ENCODE measurements at places on chromosomes 16 and 17.

DNA sequence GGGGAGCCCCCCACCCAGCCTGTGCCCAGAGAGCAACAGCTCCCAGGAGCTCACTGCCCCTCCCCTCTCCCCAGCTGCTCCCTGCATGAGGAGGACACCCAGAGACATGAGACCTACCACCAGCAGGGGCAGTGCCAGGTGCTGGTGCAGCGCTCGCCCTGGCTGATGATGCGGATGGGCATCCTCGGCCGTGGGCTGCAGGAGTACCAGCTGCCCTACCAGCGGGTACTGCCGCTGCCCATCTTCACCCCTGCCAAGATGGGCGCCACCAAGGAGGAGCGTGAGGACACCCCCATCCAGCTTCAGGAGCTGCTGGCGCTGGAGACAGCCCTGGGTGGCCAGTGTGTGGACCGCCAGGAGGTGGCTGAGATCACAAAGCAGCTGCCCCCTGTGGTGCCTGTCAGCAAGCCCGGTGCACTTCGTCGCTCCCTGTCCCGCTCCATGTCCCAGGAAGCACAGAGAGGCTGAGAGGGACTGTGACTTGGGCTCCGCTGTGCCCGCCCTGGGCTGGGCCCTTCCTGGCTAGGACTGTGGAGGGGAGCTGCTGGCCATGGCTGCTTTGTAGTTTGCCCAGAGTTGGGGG lies 584 bp downstream of the TCAP start:
- no peak for DNase-seq

DNA sequence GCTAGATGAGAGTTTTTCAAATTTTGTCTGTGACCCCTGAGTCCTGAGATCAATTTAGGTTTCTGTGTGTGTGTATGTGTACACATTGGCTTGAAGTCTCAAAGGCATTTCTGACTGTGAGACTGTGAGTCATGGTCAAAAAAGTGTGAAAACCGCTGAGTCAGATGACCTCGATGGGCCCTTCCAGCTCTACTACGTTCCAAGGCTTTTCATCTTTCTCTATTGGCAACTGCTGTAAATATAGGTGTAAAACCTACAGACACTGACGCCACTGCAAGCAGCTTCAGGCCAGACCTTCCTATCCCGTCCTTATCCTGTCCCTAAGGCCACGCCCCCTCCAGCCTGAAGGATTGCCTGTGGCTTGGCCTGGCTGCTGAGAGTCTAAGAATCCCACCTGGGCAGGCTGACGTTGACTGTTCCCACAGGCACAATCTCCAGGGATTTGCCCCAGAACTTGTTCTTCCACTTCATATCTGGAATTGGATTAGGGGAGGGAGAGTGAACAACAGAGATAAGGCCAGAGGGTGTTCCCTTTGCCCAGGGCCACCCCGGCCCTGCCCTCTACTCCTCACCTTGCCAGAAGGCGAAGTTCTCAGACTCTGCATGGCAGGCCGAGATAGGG lies 11.3 kb downstream of the OSBPL7 start:
- no peak for DNase-seq

GRCh38 chr16:2429771-2430663 lies 770 bp downstream of the CCNF start:
- DNase-seq, result no peak

GRCh38 chr17:32445074-32445415 lies 735 bp downstream of the PSMD11 start:
- no peak for DNase-seq

- no peak for DNase-seq
These were observed 86.4 kb upstream of the LGALS9 start for GRCh38 chr17:27544350-27545131.

GRCh38 chr17:50834429-50835300 lies 721 bp upstream of the WFIKKN2 start:
- DNase-seq, result no peak

- DNase-seq, result no peak
These were observed 568 bp upstream of the TNK1 start for GRCh38 chr17:7380321-7380720.

GRCh38 chr17:49873466-49873865 lies 25.6 kb upstream of the TAC4 start:
- no peak for DNase-seq

DNA sequence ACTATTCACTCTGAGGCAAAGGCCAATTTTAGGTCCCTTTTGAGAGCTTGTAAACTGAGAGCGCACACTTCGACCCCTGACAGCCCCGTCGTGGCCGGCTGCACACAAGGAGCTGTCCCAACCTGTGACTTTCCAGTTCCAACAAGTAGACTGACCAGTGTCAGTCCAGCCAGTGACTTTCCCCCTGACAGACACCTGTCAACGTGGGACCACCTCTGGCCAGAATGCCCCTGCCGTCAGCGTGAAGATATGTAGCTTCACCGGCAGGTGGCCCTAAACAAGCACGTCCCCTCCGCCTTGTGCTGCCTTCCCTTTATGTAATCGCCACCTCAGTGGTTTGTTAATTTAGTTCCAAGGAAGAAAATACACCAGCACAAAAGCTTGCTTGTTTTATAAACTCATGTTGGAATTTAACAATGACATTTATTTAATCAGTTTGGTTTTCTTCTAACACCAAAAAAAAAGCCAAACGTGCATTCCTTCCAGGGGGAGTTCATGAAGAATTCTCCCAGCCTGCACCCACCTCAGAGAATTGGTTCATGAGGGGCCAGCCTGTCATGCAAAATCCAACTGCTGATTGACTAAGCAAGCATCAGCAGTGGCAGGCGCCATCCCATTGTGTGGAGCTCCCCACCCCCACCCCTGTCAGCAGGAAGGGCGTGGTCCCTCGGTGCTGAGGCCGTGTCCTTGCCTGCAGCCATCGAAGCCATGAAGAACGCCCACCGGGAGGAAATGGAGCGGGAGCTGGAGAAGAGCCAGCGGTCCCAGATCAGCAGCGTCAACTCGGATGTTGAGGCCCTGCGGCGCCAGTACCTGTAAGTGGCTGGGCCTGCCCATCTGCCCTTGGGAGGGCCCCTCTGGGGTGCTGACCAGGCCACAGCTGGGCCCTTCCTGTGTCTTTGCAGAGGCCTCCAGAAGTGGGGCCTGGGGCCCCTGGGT lies 33.9 kb downstream of the PLD6 start:
- DNase-seq, result no peak

GRCh38 chr17:39261286-39261685 lies 35.5 kb upstream of the STAC2 start:
- DNase-seq, result no peak

- no peak for DNase-seq
These were observed 72.0 kb downstream of the PITPNC1 start for GRCh38 chr17:67449065-67449464.

DNA sequence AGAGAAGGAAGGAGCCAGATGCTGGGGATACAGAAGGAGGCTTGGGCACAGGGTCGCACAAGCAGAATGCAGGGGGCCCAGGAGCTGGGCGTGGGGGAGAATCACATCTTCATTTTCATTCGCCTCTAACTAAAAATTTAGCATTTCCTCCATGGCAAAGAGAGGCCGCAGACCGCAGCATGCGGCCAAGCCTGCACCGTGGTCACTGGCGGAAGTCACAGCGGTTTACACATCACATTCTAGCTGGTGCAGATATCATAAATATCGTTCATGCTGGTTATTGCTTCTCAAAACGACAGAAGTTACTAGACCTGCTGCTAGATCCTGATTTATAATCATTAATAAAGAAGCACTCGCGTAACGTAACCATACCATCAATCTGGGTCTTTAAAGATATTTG lies 162.0 kb downstream of the NTN1 start:
- no peak for DNase-seq

GRCh38 chr17:8151641-8152111 lies 528 bp downstream of the PER1 start:
- DNase-seq, result no peak

DNA sequence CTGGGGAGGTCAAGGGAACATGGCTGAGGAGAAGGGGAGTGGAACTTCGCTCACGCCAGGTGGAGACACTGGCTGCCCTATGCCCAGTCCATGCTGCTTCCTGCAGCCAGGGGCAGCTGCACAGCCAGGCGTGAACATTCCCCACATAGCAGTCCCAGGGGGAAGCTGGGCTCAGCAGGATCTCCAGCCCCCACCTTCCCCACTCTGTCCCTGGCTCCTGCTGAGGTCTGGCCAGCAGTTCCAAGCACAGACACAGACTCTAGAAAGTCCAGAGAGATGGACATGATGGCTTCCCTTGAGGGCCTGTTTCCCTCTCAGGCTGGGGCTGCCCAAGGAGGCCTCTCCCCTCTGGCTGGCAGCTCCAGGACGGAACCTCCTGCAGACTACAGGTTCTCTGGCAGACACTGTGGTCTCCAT lies 9.3 kb downstream of the JUP start:
- DNase-seq, result no peak

DNA sequence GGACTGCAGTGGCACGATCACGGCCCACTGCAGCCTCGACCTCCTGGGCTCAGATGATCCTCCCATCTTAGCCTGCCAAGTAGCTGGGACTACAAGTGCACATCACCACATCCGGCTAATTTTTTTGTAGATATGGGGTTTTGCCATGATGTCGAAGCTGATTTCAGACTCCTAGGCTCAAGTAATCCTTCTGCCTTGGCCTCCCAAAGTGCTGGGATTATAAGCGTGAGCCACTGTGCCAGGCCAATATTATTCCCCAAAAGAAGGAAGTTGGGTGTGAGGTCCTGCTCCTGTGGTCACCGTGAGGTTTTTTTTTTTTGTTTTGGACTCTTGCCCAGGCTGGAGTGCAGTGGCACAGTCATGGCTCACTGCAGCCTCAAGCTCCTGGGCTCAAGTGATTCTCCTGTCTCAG lies 1.5 kb downstream of the AMZ2 start:
- no peak for DNase-seq

DNA sequence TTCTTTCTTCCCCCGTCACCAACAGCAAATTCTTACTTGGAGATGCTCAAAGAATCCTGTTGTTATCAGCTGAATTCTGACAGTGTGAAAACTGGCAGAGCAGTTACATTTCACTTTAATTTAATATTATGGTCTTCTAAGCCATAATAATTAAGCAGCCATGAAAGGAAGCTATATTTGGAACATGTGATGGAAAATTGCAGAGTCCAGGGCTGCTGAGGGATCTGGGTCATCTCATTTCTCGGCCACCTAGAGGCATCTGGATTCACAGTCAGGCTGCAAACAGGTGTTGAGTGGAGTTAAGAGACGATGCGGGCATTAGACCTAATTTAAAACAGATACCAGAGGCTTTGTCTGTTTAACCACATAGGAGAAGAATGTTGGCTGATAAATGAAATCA lies 38.4 kb downstream of the CHD9NB start:
- DNase-seq, result no peak

DNA sequence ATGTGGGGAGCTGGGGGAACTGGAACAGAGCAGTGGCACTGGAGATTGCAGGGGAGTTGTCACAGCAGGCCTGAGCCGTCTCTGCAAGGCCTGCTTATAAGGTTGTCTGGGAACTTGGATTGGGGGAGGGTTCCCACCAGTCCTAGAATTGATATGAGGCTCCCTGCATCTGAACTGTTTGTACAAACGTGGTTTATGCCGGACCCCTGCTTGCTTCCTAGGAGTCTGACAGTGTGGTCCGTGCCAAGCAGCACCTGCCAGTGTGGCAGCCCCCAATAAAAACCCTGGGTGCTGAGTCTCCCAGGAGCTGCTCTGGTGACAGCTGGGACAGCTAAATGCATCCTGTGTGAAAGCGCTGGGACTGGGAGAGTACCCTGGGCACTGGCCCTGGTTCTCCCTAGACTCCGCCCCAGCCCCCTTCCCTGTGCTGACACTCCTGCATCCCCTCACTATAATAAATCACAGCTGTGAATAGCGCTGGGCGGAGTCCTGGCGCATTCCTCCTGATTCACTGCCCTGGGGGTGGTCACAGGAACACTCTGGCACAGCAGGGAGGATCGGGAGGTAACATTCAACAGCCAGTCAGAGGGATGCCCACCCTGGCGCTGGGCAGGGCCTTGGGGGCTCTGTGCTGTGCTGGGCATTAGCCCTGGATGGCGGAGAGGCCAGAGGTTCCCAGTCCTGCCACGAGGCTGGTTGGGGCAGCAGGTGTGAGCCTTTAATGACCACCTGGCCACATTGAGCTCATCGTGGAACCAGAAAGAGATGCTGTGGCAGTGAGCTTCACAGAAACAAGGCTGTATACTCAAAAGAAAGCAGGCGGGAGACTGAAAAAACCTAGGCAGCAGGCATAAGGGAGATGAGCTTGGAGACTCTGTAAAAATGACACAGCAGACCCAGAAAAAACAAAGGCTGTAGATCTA lies 45.6 kb downstream of the RMI2 start:
- DNase-seq, result no peak

- DNase-seq, result no peak
These were observed 787 bp downstream of the ZFPM1 start for GRCh38 chr16:88453611-88454522.

- DNase-seq, result peak; percentile 34
These were observed at the start of gene TMEM220 for GRCh38 chr17:10729334-10730193. TSS of gene TMEM220 (minus strand) at chr17:10730023. CDS start at chr17:10729851, 172 bp downstream.

GRCh38 chr16:927406-927805 lies 43.4 kb downstream of the LMF1 start:
- DNase-seq, result no peak
